ENCODE measurements at places on chromosomes 5 and 9.

- no peak for DNase-seq
Observed at GRCh38 chr5:175748650-175749049, 90.8 kb downstream of the HRH2 start.

- DNase-seq: no peak
Observed at GRCh38 chr5:18299166-18299565, 664.9 kb downstream of the TAF11L14 start.

- no peak for DNase-seq
Observed at GRCh38 chr9:97565262-97565661, 63.8 kb downstream of the TMOD1 start.

DNA sequence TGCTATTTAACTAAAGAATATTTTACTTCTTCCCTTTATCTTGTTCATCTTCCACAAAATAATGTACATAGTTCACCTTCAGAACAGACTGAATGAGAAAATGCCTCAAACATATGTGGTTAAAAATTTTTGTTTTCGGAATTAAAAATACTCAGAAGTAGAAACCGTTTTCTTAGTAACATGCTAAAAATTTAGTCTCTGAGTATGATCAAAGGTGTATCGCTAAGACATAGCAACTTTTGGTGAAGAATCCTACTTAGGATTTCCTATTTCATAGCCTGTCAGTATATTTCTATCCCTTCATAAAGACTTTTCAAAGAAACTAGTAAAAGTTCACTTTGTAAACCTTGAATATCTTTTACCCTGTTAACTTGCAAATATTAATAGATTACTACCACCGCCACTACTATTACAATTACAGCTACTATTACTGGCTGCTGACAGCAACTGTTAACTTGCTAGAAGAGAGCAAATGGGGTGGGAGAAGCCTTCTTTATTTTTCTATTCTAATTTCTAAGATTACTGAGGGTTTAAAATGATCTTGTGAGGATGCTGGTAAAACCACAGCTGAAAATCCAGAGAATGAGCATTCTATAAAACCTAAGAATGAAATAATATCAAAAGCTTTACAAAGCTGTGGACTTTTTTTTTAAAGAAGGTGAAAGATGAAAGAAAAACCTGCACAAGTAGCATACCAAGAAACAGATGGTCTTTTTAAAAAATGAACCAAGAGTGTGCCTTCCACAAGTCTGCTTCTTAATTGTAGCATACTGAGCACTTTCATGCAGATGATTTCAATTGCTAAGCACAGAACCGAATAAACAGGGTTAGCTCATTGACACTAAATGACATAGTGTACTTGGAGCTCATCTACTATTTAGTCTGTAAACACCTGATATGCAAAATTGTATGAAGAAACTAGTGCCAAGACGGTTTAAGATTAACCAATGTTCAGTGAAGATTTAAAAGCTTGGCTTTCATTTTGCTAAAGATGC is 246.3 kb upstream of the EFNA5 start:
- no peak for DNase-seq

DNA sequence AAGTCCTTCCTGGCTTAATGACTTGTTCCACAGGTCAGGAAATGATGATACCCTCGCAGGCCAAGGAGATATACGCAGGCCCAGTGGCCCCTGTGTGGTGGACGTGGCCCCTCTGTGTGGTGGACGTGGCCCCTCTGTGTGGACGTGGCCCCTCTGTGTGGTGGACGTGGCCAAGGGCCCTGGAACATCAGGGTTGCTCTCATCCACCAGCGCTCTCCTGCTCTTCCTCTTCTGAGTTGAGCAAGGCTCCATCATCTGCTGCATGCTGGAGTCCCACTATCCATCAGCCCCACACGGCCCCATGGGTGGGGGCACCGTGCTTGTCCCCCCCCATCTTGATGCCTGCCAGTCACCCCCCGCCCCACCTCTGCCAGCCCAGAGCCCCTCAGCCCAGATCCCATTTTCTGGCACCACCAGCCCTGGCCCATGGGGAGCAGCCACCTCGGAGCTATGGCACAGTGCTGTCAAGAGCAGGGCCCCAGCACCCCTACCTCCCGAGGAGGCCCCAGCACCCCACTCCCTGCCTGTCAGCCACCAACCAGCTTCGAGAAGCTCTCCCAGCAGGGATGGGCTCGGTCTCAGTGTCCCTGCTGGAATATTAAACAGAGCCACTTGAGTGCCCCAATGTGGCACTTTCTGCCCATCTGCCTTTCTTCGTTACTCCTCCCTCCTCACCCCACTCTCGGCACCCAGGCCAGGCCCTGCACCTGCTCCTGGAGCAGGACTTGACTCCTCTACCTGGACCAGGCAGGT is 8.1 kb downstream of the LRRC14B start:
- DNase-seq: no peak

- no peak for DNase-seq
Observed at GRCh38 chr9:12776513-12777055, 1.8 kb downstream of the LURAP1L start.

- DNase-seq: no peak
Observed at GRCh38 chr5:158419186-158419585, 560.2 kb upstream of the CLINT1 start.

DNA sequence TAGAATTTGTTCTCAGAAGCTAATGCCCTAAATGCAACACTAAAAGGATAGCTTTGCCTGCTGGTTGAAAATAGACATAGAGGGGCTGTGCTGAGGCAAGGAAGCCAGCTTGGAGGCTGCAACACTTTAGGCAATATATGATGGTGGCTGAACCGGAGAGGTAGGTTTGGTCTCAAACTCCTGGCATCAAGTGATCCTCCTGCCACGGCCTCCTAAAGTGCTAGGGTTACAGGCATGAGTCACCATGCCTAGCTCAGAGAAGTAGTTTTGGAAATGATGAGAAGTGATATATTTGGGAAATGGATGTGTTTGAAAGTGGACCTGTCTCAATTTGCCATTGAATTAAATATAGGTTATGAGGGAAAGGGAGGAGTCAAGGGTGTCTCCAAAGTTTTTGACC is 10.0 kb downstream of the DUSP1 start:
- no peak for DNase-seq
